ENCODE measurements at places on chromosomes 5 and 9.
A peak's percentile ranks its signal among the peaks of the same experiment; 100 is the strongest.

GRCh38 chr5:97089149-97089801 lies 53.1 kb downstream of the LIX1 start:
- no peak for DNase-seq

GRCh38 chr9:93960971-93961841 lies 6.1 kb upstream of the BARX1 start:
- peak; percentile 50 for DNase-seq

DNA sequence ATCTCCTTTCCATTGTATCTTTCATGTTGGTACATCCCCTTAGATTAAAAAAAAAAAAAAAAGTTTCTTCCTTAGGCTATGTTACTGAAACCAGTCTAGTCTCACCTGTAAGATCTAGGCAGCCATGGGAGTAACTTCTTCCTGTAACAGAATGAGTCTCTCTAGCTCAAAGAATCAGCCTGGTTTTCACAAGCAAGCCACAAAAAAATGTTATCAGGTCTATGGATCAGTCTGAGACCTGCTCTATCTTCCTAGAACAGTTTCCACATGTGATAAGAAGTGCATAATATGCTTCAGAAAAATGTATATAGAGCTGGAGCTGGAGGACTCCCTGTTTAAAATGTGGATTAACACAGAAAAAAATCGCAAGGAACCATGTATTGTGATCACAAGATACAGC lies 53.8 kb downstream of the ARRDC3 start:
- DNase-seq = no peak

DNA sequence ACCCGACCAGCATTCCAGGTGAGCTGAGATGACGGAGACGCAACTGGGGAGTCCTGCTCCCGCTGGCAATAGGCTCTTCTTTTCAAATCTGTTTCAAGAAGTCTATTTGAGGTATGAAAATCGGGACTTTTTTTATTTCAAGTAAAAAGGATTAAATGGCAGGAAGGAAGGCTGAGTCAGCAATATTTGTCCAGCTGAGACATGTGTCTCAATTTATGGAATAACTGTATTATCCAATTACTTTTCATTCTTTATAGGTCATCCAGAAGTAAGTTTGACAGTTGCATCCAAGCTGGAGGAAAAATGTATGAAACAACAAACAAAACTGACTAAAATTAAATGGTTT lies 221.1 kb downstream of the NR2F1-AS1 start:
- no peak for DNase-seq

GRCh38 chr5:151153766-151154272 lies 3.8 kb downstream of the ANXA6 start:
- DNase-seq = no peak

DNA sequence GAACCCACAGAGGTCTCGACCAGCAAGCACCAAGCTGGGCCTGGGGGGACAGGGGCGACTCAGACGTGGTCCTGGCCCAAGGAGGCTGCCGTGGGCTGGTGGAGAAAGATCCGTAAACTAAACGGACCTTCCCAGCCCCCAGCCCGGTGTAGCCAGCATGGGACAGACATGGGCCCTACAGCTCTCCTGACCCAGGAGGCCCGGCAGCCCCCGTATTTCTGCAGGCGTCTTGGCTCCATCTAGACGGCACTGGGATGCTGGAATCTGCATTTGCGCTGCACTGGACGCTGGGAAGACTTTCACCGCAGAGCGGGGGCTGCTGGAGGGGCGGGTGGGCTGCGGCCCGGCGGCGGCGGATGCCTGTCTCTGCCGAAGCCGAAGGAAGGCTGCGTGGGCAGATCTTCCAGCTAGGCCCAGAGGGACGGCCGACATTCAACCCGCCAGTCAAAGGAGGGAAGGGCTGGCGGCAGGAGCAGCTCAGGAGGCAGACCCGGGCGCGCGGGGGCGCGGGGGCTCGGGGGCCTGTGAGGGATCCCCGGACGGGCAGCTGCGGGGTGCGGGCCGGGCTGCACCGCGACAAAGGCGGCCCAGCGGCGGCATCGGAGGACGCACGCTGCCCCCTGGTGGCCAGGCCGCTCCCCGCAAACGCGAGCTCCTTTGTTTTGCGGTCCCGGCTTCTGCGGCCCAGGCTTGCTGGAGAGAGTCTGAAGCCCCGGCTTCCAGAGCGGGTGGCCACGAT lies 266.2 kb downstream of the NSG2 start:
- peak; percentile 69 for DNase-seq

GRCh38 chr9:120889606-120890271 lies 12.8 kb upstream of the PHF19 start:
- DNase-seq = peak; percentile 20

DNA sequence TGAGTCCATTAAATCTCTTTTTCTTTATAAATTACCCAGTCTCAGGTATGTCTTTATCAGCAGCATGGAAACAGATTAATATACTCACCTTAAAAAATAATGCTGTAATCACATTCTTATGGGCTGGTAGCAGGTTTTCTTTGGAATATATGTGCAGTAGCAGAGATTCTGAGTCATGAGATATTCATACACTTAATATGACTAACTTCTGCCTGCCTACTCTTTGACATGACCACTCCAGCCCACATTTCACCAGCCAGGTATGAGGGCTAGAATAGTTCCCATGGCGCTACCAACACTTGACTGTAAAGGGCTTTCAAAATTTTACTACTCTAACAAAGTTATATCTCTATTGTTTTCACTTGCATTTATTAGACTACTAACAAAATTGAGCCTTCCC lies 74.1 kb upstream of the GHR start:
- DNase-seq = no peak

DNA sequence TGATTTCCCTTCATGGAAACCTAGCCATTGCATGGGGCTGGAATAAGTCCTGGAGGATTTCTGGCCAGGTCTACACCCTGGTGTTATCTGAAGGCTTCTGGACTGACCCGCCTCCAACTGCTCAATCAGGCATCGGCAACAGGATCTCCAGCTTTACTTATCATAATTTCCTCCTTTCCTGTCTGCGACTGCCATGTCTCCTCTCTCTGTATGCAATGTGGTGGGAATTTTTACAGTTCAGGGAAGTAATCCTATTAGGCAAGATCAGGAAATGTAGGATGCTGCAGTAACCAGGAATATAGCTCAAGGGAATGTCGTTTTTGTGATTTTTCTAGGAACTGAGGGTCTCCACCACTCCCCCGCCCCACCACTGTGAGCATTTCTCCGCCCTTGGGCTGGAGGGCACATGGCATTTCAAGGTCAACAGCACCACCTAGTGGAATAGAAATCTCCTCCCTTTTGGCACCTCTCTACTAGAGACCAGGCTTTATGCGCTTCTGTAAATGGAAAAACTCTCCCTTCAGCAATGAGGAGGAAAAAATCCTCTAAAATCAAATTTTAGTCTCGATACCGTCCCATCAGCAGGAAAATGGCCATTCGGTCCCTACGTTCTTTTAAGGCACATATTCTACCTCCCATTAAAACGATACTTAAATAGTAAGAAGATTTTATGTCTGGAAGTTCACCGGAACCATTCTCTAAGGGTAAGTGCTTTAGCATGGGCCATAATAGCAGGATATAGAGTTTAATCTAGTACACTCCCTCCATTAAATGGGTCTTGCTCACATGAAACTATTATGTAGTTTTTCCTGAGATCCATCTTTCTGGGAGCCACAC lies 93.0 kb downstream of the YTHDC2 start:
- peak; percentile 47 for DNase-seq
